ENCODE measurements at places on chromosomes 16 and 17.

DNA sequence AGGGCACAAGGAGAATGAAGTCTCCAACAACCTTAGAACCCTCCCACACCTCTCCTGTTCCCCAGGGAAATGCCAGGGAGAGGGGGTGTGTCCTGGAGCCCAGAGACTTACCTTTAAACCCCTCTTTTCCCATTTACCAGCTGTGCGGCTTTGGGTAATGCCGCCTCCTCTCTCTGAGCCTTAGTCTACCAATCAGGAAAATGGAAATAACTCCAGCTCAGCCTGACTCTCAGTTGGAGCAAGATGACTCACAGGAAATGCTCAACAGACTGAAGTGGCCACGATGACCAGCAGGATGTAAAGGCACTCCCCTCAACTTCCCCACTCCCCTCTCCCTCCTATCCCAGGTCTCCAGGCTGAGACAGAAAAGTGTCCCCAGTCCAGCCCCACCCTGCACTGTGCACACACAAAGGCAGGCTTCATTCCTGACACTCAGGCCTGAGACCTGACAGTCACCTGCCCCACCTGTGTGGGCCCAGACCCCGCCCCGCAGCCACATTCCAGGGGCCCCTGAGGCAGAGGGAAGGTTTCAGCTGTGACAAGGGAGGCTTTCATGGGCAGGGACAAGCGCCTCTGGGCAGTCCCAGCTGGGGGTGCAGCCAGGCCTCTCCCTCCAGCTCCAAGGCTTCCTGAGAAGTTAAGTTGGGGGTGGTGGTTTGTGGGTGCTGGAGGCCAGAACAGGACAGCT, 3.0 kb upstream of the KRT15 start:
- no peak for DNase-seq

- no peak for DNase-seq
Observed at GRCh38 chr17:30256756-30257506, 21.4 kb upstream of the SLC6A4 start.

DNA sequence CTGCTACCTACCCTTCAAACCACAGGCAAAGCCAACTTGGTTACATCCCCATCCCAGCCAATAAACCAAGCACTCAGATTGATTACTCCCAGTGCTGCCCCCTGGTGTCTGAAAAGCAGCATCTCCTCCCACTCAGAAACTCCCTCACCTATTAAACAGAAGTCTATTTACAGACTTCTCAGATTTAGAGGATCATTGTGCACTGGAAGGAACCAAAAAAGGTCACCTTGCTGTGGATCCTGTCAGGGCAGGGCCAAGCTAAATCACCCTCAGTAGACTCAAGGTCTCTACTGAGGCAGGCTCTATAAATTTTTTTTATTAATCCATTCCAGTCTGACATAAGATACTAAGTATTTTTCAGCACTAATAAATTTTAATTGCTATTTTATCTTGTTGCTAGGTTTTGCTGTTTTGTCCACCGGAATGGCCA, 17.6 kb downstream of the HIGD1B start:
- peak; percentile 80 for DNase-seq

GRCh38 chr17:80101946-80102663, 724 bp downstream of the GAA start:
- peak; percentile 51 for DNase-seq

DNA sequence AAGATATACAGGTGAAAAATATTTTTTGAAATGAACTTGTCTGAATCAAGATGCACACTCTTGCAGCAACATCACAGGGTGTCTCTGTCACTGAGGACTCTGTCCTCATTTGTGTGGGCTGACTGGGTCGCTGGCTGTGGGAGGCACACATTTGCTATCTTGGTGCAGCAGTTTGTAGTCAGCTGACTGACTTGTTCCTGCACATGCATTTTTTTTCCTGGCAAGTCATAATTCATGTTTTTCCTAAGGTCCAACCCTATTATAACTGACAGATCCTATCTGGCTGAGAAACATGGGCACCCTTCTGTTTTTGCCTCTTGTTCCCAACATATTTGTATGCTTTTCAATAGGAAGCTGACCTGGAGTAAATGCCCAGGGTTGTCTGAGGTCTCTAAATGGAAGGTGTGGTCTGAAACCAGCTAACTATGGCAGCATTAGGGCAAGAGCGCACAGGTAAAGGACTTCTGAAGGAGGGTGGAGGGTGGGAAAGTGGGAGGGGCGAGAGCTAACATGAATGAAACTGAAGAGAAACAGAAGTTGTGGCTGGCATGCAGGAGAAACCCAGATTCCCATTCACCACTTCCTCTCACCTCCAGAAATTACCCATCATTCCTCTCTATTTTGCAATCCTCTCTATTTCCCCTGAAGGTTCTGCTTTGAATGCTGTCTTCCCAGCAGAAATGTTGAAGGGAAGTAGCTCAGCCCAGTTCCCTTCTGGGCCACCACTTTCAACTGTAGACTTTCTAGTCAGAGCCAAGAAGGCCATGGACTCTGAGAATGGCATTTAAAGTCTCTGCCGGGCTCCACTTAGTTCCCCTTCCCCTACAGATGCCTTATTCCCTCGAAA, 166.1 kb downstream of the PRKCA start:
- DNase-seq: no peak

DNA sequence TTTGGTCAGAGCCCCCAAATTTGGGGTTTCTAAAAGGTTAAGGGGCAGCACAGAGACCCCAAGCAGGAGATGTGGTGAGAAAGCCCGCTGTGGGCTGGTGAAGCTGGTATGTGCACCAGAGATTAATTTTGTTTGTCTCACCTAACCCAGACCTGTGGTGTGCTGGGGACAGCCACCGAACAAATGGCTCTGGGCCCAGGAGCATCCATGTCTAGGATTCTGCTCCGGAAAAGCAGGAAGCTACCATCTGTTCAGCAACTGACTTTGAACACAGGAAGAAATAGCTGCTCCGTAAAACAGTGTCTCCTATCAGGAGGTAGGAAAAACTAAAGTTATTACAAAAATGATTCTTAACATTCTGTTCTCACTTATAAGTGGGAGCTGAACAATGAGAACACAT, 2.7 kb upstream of the ZP2 start:
- DNase-seq: no peak

DNA sequence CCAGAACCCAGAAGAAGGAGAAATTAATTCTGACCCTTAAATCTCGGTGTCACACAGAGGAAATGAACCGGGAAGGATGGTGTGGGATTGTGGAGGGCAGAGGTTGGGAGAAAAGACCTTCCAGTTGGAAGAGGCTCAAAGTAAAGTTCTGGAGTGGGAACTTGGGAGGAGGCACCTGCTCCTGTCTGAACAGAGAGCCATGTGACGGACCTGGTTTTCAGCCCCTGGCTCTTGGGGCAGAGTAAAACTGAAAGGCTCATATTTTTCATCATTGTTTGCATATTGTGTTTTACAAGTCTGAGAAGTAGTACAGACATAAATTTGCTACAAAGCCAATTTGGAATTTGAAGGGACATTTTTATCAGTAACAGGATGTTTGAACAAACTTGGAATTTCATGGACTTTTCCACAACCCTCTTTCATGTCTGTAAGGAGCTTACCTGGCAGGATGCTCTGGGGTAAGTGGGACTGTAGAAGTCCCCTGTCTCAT, 24.4 kb upstream of the SEC14L1 start:
- DNase-seq: no peak

- DNase-seq: peak; percentile 75
Observed at GRCh38 chr17:74981979-74982662, 5.3 kb upstream of the CDR2L start.

DNA sequence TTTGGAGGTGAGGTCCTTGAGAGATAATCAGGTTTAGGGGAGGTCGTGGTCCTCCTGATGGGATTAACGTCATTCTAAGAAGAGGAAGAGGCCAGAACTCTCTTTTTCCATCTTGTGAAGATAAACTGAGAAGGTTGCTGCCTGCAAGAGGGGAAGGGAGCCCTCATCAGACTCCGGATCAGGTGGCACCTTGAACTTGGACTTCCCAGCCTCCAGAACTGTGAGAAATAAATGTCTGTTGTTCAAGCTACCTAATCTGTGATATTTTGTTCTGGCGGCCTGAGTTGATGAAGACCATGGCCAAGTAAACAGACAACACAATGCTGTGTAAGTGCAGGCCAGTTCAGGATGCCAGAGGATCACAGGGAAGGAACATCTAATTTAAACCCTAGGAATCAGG, 10.9 kb upstream of the PRKCB start:
- DNase-seq: no peak

GRCh38 chr16:19001788-19002187, 18.1 kb downstream of the TMC7 start:
- no peak for DNase-seq

DNA sequence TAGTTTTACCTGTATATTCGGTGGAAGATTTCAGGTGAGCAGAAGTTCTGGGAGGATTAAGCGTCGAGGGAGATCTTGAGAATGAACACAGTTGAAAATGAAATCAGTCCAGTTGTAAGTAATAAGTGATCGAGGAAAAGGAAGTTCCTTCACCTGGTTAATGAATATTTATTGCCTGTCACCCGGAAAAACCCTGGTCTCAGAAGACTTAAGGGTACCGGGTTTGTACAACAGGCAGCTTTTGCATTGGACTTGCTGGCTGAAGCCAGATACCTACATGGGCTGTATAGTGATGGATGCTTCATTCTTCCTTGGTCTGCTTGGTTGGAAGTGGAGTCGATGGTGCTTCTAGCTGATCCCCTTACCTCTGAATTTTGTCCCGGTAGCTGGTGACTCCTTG, 72.7 kb downstream of the PRKCA start:
- DNase-seq: no peak

DNA sequence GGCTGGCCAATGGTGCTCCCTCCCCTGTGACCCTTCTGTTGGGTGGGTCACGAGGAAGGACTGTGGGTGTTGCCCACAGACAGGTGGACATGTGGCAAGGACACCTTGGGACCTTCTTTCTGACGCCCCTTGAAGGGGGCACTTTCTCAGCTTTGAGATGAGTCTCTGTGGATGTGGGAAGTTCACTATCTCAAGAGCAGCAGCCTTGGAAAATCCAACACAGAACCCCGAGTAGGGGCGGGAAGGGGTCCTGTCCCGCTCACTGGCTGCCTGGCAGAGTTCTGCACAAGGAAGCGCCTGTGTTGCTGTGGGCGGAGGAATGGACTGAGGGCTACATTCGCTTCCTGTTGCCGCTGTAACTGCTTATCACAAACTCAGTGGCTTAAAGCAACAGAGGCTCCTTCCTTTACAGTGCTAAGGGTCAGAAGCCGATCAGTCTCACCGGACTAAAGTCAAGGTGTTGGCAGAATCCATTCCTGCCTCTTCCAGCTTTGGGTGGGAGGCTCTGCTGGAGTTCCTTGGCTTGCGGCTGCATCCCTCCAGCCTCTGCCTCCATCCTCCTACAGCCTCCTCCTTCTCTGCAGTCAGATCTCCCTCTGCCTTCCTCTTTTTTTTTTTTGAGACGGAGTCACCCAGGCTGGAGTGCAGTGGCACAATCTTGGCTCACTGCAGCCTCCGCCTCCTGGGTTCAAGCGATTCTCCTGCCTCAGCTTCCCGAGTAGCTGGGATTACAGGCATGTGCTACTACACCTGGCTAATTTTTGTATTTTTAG, 305.2 kb downstream of the SEC14L1 start:
- no peak for DNase-seq

DNA sequence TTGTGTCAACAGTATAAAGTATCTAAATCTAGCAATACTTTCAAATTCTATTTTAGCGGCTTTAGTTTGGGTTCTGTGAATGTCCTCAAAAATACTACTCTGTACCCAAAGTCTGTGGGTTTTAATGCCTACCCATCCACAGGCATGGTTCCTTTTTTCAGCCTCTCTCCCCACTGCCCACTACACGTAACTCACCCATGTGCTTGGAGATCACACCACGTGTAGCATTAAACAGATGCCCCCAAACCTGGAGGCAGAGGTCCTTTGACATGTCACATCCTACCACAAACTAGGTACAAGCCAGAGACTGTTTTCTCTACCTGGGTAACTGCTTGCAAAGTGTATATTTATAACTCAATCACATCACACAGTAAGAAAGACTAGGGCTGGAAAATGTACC, 5.4 kb downstream of the DYNC1LI2 start:
- no peak for DNase-seq

GRCh38 chr16:27534256-27534655, 15.5 kb downstream of the GTF3C1 start:
- no peak for DNase-seq

- DNase-seq: no peak
Observed at GRCh38 chr17:76930107-76930506, 61.9 kb downstream of the MGAT5B start.

DNA sequence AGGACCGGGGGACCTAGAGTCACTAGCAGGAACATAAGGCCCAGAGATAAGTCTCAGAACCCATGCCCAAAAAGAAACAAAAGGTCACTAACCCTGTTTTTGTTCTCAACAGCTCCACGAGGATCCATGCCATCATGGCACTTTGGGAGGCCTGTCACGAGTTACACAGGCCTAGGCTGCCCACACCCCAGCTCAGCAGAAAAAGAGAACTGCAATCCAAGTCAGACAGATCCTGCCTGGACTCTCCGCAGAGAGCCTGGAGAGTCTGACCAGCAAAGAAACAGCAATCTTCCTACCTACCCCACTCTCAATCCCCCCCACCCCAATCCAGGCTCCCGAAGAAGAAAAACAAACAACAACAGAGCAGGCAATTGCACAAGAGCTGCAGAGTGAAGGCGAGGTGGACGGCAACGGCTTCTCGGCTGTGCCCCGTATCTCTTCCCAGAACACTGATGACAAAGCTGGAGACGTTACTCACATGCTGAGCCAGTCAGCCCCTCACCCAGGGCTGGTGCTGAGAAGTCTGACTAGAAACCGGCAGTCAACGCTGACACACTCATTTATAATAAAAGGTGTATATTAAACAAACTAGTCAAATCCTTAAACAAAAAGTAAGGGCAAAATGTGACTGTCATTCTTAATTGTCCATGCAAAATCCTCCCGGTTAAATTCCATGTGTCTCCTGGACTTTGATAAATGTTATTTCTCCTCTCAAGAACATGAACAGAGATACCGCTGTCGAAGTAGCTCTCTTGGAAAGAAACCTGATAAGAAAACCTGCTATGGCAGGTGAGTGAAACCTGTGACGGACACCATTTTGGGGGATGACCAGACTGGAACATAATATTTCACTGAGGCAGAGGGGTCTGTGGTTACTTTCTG, 89.3 kb downstream of the SMG6 start:
- no peak for DNase-seq
